ENCODE measurements at places on chromosomes 7 and 10. TPM values are rescaled to one million over a fixed set of nuclear protein-coding genes. Genes with fewer than 3 reads are reported as not detected.
A peak's percentile ranks its signal among the peaks of the same experiment; 100 is the strongest.

The SP4 gene
- total RNA-seq, result 39.6 TPM

GRCh38 chr10:75395066-75395931 is 6.3 kb downstream of the ZNF503 start:
- peaks cover 56% of the 10 kb centered on the region for H3K27me3 ChIP-seq
- peaks cover 6% of the 10 kb centered on the region for H3K4me1 ChIP-seq
- peaks cover 2% of the 10 kb centered on the region for H3K36me3 ChIP-seq

The ZNF248 gene
- 12.1 TPM for total RNA-seq

GRCh38 chr10:61097026-61097425 is 153.0 kb upstream of the RHOBTB1 start:
- H3K27ac ChIP-seq, result no peak overlapping the region
- peaks cover 2% of the 10 kb centered on the region for H3K4me1 ChIP-seq
- H3K4me3 ChIP-seq, result no peak overlapping the region
- no peaks in the 10 kb centered on the region for H3K27me3 ChIP-seq
- DNase-seq, result no peak

- no peak overlapping the region for H3K4me3 ChIP-seq
- H3K27me3 ChIP-seq, result peaks cover 2% of the 10 kb centered on the region
- DNase-seq, result no peak
- no peaks in the 10 kb centered on the region for H3K36me3 ChIP-seq
These were observed 206.1 kb downstream of the WDR11 start for GRCh38 chr10:121057269-121057668.

The LRIT1 gene
- total RNA-seq, result not detected

DNA sequence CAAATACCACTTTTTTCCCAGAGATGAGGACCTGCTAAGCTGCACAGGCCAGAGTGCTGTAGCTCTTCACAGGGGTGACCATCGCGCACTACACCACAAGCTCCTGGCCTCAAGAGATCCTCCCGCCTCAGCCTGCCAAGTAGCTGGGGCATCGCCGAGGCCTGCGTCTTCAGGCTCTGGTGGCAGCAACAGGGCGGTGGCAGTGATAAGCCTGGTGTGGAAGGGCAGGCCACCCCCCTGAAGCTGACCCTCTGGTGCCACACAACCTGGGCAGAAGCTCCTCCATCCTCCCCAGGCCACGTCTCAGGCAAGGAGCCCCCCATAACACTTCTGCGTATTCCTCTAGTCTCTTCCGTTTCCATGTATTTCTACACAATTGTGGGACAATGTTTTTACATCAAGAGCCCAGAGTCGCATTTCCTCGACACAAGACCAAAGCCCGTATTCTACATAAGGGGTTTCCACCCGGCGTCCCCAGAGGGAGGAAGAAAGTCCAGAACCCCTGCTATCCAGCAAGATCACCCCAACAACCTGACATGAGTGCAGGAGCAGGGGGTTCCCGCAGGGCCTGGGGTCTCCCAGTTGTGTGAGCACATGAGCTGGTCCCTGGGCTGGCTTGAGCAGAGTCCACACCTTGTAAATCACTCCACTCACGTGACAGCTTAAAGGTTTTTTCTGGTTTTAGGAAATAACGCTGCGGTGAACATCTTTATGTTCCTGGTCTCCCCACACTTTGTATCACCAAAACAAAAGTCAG is 37.6 kb upstream of the NCAPG2 start:
- peaks cover 7% of the 10 kb centered on the region for H3K4me1 ChIP-seq
- peaks cover 29% of the 10 kb centered on the region for H3K36me3 ChIP-seq
- no peak overlapping the region for H3K27ac ChIP-seq
- H3K4me3 ChIP-seq, result no peak overlapping the region

DNA sequence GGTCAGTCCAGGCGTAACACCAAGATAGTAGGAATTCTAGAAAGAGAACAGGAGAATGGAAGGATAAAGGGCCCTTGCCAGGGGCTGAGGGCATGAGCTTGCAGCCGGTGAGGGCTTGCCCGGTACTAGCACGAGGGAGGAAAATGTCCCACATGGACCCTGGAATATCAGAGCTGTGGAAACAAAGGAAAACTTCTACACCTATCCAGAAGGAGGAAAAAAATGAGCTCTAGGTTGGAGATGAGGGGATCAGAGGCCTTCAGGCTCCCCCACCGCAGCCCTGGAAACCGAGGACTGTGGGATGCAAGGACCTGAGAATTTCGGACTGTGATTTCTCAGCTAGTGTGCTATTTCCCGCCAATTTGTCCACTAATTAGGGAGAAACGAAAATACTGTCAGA is 22.1 kb downstream of the RAMP3 start:
- peak; percentile 2 for DNase-seq
- H3K27me3 ChIP-seq, result no peaks in the 10 kb centered on the region
- H3K4me1 ChIP-seq, result no peaks in the 10 kb centered on the region
- no peak overlapping the region for H3K4me3 ChIP-seq
- no peak overlapping the region for H3K27ac ChIP-seq
- no peaks in the 10 kb centered on the region for H3K36me3 ChIP-seq

DNA sequence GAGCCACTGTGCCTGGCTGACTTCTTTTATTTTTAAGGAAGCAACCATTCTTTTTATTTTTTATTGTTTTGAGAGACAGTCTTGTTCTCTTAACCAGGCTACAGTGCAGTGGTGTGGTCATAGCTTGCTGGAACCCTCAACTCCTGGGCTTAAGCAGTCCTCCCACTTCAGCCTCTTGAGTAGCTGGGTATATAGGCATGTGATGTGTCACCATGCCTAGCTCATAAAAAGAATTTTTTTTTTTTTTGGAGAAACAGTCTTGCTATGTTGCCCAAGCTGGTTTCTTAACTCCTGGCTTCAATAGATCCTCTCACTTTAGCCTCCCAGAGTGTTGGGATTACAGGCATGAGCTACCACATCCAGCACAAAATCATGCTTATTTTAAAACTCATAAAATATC is 5.8 kb downstream of the MCU start:
- no peak for DNase-seq
- H3K36me3 ChIP-seq, result no peaks in the 10 kb centered on the region
- no peaks in the 10 kb centered on the region for H3K27me3 ChIP-seq
- H3K27ac ChIP-seq, result no peak overlapping the region
- peaks cover 22% of the 10 kb centered on the region for H3K4me1 ChIP-seq

The NPTX2 gene
- total RNA-seq, result not detected

DNA sequence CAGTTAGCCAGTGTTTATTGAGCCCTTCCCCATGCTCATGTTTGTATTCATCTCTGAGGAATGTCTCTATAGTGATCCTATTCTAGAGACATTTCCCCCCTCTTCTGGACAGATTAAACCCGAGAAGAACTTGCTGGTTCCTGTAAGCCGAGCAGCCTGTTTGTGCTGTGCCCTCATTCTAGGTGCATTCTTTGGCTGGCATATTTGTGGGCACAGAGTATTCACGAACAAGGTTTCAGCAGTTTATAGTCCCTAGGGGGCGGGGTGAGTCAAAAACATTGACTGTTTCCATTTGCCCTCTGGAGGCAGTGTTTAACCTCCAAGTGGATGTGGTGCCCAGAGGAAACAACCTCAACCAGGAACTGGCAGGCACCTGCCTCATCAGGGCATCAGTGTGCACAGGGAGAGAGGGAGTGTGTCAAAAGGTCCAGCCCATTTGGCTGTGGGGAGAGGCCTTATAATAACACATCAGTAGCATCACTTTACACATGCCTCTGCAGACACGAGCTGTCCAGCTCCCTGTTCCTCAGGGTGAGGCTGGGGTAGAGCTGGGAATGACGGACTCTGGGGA is 273.3 kb upstream of the LRGUK start:
- peaks cover 2% of the 10 kb centered on the region for H3K4me1 ChIP-seq
- no peak overlapping the region for H3K27ac ChIP-seq
- no peaks in the 10 kb centered on the region for H3K36me3 ChIP-seq
- no peaks in the 10 kb centered on the region for H3K27me3 ChIP-seq
- DNase-seq, result no peak

DNA sequence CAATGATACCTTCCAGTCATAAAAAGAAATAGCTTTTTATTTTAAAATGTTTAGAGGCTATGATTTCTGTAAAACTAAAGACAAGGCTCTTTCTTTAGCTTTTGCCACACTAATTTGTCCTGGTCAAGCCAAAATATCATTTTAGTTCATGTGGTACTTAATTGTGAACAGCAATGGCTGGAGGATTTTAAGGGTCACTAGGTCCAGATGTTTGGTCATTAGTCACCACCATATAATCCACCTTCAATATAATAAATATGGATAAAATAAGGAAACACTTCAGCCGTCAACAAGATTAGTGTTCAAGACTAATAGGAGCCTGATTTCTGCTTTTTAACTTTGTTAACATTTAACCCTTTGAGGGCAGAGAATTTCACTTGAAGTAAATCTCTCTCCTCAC is 50.0 kb upstream of the HGF start:
- H3K27ac ChIP-seq, result no peak overlapping the region
- no peak for DNase-seq
- H3K36me3 ChIP-seq, result no peaks in the 10 kb centered on the region
- H3K27me3 ChIP-seq, result no peaks in the 10 kb centered on the region

- no peaks in the 10 kb centered on the region for H3K36me3 ChIP-seq
- no peak overlapping the region for H3K4me3 ChIP-seq
- no peak overlapping the region for H3K27ac ChIP-seq
- peaks cover 1% of the 10 kb centered on the region for H3K4me1 ChIP-seq
These were observed 55.0 kb downstream of the PDIA4 start for GRCh38 chr7:148973256-148973655.

GRCh38 chr7:924541-925231 is 29.8 kb downstream of the ADAP1 start:
- no peaks in the 10 kb centered on the region for H3K36me3 ChIP-seq
- H3K27me3 ChIP-seq, result no peaks in the 10 kb centered on the region
- peaks cover 12% of the 10 kb centered on the region for H3K4me1 ChIP-seq
- peak overlapping the region; percentile 93 for H3K27ac ChIP-seq

GRCh38 chr10:61751599-61751998 is 88.9 kb downstream of the CABCOCO1 start:
- H3K27me3 ChIP-seq, result peaks cover 3% of the 10 kb centered on the region
- no peak overlapping the region for H3K4me3 ChIP-seq

The AKR1D1 gene
- total RNA-seq, result not detected

The GRM3 gene
- not detected for total RNA-seq

DNA sequence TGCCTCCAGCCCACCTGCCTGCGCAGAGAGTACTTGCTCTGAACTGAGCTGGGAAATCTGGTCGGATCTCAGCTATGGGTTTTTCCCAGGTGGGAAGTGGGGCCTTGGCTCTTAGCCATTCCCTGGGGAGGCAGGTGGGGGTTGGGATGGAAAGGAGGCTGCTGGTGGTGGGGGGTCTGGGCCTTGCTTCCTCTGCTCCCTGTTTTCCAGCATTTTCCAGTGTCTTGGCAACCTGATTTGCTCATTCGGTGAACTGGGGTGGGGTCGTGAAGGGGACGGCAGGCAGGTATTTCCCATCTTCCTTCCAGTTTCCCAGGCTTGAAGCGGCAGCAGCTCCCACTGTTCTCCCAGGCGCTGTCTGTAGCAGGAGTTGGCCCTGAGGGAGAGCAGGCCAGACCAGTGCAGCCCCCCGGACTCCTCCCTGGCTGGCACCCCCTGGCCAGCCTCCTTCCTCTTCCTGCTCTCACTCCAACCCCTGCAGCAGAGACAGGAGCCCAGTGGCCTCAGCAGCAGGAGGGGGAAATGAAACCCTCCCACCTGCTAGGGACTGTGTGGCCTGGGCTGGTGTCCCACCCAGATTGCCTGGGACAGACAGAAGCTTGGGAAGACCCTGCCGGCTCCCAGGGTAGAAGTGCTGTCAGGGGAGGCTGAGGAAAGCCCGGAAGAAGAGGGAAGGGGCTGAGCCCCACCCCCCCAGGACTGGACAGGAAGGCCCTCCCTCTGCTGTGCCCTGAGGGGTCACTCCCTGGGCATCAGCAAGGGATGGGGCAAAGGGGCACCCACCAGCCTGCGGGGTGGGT is 6.6 kb downstream of the TRIM8 start:
- H3K36me3 ChIP-seq, result peaks cover 22% of the 10 kb centered on the region
- H3K4me3 ChIP-seq, result peak overlapping the region; percentile 85
- peak overlapping the region; percentile 99 for H3K27ac ChIP-seq
- peaks cover 71% of the 10 kb centered on the region for H3K4me1 ChIP-seq
- H3K27me3 ChIP-seq, result no peaks in the 10 kb centered on the region

DNA sequence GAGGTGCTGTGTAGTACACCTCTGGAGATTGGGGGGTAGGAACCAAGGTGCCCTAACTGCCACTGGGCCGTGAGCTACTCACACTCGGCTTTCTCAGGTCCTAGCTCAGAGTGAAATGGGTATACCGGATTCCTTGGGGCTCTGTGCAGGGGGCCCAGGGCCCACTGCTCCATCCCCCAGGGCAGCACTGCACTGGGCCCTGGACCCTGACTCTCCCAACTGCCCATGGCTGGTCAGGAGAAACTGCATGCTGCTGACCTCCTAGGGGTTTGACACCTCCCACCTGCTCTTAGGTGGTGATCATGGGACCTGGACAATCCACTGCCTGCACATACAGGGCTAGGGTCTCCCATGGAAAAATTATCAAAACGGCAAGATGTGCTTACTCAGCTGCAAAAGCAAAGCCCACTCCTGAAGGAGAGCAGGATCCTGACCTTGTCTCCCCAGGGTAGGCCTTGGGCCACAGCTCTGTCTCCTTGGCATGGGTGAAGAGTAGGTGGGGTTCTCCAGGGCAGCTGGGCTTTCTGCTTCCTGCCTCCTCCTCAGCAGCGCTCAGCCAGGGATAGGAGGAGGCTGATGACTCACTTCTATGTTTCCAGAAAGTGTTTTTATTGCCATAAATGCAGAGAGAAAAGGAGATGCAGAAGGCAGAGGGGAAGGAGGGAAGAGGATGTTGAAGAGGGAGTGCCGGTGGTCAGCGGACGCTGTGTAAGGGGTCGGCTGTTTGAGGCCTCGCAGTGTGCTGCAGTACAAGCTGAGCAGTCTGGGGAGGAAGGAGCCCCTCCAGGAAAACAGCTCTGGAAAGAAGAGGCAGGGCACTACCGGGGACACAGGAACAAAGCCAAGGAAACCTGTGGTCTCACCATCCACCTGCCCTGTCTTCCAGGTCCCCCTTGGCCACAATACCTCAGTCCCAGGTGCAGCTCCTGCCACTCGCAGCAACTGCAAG is 107.8 kb downstream of the ARHGAP22 start:
- no peak overlapping the region for H3K4me3 ChIP-seq
- DNase-seq, result no peak
- no peaks in the 10 kb centered on the region for H3K36me3 ChIP-seq
- peaks cover 21% of the 10 kb centered on the region for H3K4me1 ChIP-seq

- peaks cover 28% of the 10 kb centered on the region for H3K4me1 ChIP-seq
- H3K4me3 ChIP-seq, result no peak overlapping the region
- H3K27ac ChIP-seq, result no peak overlapping the region
- H3K27me3 ChIP-seq, result no peaks in the 10 kb centered on the region
These were observed 199.7 kb downstream of the MLLT10 start for GRCh38 chr10:21733710-21734109.

GRCh38 chr7:128136215-128136597 is 104.9 kb upstream of the LEP start:
- no peaks in the 10 kb centered on the region for H3K36me3 ChIP-seq
- peaks cover 68% of the 10 kb centered on the region for H3K27me3 ChIP-seq
- H3K4me1 ChIP-seq, result peaks cover 8% of the 10 kb centered on the region
- DNase-seq, result no peak

GRCh38 chr7:18458830-18459229 is 36.7 kb upstream of the HDAC9 start:
- no peak for DNase-seq
- H3K27ac ChIP-seq, result no peak overlapping the region
- no peaks in the 10 kb centered on the region for H3K36me3 ChIP-seq
- no peak overlapping the region for H3K4me3 ChIP-seq

- no peaks in the 10 kb centered on the region for H3K27me3 ChIP-seq
- H3K36me3 ChIP-seq, result no peaks in the 10 kb centered on the region
- no peak for DNase-seq
- no peak overlapping the region for H3K4me3 ChIP-seq
- no peak overlapping the region for H3K27ac ChIP-seq
These were observed 65.9 kb upstream of the MEOX2 start for GRCh38 chr7:15752377-15752776.

The NKX6-2 gene
- not detected for total RNA-seq
